Stimulated activated effector memory CD8-positive, alpha-beta T cell treated with anti-CD3 and anti-CD28 coated beads, Interleukin-12 subunit alpha, Interleukin-12 subunit beta, amount 100 ng/mL, for 72 hours (primary cell): ENCODE measurements at places on chromosomes 6 and 20.

DNA sequence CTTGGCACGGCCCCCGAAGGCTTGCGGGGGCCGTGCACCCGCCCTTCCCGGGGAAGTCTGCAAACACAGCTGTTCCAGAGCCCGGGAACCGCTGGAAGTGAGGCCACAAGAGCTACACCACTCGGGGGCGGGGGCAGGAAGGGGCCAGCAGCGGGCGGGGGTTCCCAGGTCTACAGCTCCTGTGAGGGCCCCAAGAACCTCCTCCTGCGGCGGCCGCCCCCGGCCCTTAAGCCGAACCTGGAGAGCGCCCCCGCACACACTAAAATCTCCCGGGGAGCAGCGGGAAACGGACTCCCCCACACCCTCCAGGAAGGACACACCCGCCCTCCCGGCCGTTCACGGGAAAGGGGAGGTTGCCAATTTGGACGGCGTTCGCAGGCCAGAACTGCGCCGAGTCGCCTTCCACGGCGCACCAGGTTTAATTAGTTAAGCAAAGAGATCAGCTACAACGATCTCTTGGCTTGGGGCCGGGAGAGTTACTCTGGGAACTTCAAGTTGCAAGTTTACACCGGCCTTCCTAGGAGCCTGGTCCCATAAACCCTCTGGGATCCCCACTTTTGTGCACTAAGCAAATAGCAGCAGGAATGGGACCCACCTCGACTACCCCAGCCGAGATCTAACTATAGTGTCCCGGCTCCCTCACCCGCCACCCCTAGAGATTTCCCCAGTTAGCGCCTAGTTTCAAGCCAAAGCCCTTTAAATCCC lies 1.7 kb downstream of the JAG1 start:
- DNase-seq: peak; percentile 52

DNA sequence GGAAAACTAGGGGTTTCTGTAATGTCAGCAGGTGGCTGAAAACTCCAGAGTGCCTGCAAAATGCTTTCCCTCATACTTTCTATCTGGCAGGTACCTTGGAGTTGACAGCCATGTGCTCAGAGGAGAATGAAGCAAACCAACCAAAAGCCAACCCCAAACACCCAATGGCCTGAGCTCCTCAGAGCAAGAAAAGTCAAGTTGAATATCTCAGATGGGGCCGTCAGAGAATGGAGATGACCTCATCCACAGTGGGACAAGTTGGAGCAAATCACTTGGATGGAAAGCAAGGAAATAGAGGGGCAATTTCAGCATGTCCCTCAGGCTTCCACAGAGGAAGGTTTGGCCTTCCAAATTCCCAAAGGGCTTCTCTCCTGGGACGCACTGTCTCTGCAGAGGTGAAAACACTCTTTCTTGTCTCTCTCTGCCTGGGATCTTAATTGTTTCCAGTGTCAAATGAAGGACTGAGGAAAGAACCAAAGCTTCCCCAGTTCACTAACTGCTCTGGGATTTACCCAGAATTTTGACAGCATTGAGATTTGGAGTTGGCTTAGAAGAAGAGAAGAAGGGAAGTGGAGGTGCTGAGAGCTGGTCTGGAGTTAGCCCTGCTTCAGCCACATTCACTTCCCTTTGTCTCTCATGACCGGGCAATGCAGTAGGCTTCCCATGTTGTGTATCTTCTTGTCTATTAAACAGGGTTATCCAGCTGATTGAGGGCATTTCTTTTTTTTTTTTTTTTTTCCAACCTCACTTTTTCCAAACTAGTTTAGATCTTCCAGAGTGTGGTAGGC lies 42.2 kb downstream of the PRND start:
- no peak for DNase-seq

GRCh38 chr6:118377711-118378414 lies 170.2 kb upstream of the PLN start:
- no peak for DNase-seq

DNA sequence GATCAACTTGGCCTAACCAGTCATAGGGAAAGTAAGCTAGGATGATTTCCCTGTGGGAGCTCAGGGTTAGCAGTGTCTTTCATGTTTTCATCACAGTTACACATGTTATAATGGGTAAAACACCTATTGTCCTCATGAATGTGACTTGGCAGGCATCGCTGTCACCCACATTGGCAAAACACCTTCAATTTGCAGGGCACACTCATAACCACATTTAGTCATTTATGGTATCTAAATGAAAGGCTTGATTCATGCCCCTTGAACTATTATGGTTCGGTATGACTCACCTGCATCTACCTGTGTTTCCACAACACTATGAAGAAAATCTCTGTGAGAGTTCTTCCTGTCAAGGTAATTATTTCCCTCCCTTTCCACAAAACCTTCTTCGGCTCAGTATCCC lies 49.2 kb downstream of the FRK start:
- no peak for DNase-seq

GRCh38 chr20:3729811-3730540 lies 2.5 kb upstream of the HSPA12B start:
- DNase-seq: no peak

DNA sequence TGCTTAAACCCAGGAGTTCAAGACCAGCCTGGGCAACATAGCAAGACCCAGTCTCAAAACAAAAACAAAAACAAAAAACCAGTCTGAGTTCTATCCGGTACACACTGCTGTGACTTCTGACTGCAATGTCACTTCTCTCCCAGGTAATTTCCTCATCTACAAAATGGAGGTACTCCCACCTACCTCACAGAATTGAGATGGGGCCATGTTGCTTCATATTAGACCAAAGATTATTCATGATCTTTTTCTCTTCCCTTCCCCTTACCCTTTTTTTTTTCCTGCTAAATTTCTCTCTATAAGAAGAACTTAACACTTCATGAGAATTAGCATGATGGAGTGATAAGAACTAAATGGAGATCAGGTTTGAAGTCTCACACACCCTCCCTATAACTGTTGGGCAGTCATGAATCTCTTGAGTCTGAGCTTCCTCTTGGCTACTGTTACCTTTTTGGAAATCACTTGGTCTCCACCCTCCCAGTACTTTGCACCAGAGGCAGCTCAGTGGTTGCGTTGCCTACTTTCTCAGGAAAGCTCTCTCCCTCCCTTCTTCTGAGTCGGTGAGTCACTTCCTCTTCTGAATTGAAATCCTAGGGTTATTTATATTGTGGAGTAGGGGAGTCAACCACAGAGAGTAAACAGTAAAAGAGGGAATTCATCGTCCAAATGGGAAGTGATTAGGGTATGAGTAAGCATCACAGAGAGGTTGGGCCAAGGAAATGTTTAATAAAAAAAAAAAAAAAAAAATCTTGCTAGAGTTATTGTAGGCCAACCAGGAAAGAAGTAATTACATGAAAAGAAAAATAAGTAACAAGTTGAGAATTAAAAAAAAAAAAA lies 59.9 kb upstream of the MAP7 start:
- peak; percentile 43 for DNase-seq

DNA sequence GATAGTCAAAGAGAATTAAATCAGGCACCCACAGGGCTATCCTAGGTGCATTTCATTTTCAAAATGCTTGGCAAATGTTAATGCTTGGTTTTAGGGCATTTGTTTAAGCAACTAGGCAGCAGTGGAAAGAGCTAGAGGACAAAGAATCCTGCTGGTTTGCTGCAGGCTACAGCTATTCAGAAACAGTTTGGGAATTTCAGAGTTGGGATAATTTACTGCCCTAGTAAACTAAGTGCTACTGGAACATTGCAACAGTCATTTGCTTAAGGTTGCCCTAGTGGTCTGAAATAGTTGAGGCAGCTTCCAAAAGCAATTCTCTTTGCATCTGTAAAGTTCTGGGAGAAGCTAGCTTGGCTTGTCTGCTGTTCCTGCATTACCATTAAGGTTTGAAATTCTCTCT lies 312.7 kb downstream of the LAMA2 start:
- DNase-seq: no peak

DNA sequence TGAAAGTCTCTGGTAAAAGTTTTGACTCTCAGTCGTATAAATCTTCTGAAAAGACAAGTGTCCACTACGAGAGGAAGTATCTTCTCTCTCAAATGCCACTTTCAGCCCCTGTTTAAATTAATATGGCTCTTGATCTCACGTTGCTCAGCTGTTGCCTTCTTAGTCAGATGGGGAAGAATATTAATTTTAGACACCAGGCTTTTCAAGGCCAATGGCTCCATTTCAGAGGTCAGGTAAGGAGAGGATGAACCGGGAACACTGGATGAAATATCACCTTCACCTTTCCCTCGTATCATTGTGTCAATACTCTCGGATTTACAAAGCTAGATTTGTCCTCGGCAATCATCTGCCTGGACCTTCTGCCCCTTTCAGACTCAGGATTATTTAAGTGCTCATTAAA lies at the start of gene MYLK4:
Gene MYLK4, minus strand, starts transcription at position 91 of the 400 bp plus-strand sequence. CDS start 1,628 bp downstream, outside the sequence.
- DNase-seq: no peak

- DNase-seq: no peak
Measured at GRCh38 chr6:35451354-35452182, 570 bp upstream of the FANCE start.

DNA sequence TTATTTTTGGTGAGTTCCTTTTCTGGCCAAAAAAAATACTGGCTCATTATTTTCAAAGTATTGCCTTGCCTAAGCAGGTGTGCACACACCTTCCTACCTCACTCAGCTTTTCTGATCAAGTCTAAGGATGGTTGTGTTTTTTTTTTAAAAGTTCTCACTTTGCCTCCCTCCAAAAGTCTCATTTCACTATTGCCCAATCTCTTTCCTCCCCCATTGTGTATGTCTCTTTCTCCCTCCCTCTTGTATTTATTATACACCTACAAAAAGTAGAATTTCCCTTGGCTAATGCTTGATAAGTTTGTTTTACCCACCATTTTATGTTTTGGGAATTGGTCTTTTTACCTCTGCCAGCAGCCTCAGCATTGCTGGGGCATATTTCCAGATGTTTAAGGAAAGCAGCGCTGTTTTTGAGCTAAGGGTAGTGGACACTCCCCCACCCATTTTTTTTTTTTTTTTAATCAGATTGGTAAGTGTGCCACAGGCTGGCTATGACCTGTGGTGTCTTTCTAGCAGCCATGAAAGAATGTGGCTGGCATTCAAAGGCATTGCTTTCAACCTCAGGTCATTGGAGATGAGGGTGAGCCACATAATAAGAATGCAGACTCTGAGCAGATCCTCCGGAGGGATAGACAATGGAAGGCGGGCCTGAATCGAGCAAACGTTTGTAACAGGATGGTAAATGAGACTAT lies 668.6 kb downstream of the UTRN start:
- DNase-seq: no peak

DNA sequence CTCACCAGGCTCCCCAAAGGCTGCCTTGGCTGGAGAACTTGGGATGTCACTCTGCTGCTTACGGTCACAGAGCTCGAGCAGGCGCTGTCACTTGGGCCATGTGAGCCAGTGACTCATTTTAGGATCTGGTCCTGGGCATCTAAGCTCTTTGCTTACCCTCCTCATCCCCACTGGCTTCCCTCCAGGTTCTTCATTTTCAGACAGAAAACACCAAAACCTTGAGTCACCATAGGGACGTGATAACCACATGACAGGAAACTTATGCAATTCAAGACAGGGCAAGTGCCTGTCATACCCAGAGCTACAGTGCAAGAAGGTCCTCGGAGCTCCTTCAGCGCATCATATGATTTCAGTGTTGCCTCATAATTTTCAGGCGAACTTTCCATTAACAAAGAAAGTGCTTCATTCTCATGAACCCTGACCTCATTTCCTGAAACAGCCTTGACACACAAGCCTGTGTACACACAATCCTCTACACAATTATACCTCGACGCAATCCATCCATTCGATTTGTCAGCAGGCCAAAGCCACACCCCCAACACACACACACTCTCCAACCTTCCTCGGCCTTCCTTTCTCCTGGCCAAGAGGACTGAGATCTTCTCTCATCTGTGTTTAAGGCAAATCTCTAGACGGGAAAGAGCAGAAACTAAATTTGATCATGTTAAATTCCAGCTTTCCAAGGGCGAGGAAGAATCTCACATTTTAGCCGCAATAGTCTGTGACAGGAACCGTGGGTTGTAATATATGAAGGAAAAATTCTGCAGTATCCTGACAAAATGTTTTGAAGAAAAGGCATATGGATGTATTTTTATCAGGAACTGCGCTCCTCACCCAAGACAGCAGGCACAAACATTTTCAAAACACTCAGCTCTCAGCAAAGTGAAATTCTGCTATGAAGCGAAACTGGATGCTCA lies 25.3 kb downstream of the TBC1D7 start:
- peak; percentile 29 for DNase-seq

GRCh38 chr6:108337721-108338120 lies 42.9 kb downstream of the AFG1L start:
- DNase-seq: no peak

GRCh38 chr20:18662279-18663040 lies 74.6 kb downstream of the DTD1 start:
- no peak for DNase-seq
